ENCODE measurements at places on chromosomes 7 and 10.

- DNase-seq = no peak
These were observed 150.9 kb upstream of the COBL start for GRCh38 chr7:51467384-51468017.

DNA sequence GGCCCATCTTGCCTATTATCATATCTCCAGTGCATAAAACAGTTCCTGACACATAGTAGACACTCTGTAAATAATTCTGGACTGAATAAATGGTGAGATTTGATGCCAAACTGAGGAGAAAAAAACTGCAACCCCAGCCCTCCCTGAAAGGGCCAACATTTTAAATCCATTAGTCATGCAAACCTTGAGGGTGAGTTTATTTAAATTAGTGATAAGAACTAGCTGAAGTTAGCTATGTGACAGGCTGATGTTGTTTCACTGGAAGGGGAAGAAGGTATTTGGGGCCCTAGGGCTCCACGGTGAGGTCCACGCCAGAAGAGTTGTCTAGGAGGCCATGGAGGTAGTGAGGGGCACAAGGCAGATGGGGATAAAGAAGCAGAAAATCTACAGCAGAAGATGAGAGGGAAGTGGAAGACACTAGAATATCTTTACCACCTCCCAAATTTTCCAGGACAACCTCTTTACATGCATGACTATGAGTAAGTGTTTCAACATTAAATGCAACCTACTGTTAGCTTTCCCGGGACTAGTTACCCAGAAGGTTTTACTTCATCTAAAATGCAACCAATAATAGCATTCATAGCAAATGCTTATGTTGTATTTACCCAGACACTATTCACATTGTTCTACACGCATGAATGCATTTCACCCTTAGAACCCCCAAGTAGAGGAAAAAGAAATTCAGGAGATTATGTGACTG lies 183.2 kb upstream of the LYZL1 start:
- no peak for DNase-seq

- DNase-seq = peak; percentile 21
These were observed 700 bp downstream of the SMC3 start for GRCh38 chr10:110568055-110568735.

GRCh38 chr10:102230264-102230860 lies 4.3 kb downstream of the ELOVL3 start:
- DNase-seq = no peak

DNA sequence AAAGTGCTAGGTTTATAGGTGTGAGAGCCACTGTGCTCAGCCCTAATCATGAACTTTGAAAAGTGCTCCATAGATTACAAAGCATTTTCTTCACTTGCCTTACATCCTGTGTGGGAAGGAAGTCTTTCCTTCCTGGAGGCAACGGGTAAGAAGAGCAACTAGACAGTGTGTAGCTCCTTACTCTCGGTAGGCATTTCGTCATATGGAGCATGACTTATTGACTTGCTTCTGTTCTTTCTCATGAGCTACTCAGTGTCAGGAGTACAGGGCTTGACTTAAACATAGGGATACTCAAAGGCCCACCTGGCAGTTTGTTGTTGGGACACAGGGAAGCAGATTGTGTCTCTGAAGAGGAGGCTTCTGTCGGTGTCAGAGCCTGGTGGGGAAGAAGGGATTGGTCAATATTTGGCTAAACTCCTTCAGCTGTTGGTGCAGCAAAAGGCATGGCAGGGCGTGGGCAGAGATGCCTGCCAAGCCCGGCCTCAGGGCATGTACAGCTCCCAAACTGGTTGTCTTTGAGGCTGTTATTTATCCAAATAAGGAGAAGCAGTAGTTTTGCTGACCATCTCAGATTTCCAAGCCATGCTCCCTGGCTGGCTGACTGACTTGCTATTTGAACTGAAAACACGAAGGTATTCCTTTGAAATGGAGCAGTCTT lies 248.9 kb downstream of the KIAA1217 start:
- no peak for DNase-seq

DNA sequence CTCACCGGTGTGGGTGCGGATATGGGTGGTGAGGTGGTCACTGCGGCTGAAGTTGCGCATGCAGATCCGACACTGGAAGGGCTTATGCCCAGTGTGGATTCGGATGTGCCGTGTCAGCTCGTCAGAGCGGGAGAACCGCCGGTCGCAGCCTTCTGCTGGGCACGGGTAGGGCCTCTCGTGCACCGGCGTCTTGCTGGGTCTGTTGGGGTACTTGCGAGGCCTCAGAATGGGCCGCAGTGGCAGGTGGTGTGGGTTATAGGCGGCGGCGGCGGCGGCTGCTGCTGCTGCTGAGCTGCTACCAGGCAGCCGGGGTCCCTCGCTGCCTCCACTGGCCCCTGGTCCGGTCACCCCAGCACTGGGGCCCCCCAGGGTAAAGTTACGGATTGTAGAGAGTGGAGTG lies 2.7 kb downstream of the EGR2 start:
- DNase-seq = no peak

- DNase-seq = no peak
These were observed 21.7 kb downstream of the HIBADH start for GRCh38 chr7:27640884-27641574.

DNA sequence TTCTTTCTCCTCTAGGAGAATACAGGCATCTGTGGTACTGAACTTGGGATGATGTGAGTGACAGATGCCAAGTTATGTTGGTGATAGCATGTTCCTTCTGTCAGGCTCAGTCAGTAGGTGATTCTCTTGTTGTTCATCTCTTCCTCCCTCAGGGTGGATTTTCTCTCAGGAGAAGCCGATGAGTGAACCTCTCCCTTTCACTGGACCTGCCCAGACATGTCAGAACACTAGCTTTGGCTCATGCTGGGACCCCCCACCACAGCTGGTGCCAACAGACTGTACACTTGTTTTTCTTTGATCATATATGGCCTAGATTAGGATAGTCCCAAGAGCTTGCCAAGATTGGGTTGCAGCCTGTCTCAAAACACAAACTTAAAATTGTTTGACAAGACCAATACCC lies 129.4 kb downstream of the BMPER start:
- DNase-seq = no peak

DNA sequence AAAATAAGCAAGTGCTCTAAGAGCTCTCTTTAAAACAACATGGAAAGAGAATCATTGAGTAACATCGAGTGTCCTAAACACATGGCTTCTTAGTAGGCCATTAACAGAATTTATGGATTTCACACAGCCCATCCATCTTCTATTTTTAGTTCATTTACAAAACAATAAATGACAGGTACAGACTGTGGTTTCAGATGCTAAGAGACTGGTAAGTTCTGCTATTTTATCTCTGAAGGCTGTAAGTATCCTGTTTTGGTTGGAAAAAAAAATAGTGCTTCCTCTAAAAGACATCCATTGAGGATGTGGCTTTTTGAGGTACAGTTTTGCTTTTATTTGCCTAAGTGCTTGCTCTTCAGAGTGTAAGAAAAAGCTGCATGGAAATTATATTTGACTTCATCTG lies 27.4 kb upstream of the GNAI1 start:
- no peak for DNase-seq

GRCh38 chr10:15515202-15515601 lies 144.1 kb upstream of the FAM171A1 start:
- DNase-seq = no peak

GRCh38 chr7:859359-860030 lies 16.9 kb upstream of the GET4 start:
- DNase-seq = no peak

- no peak for DNase-seq
These were observed 42.9 kb downstream of the CD36 start for GRCh38 chr7:80681272-80681885.

DNA sequence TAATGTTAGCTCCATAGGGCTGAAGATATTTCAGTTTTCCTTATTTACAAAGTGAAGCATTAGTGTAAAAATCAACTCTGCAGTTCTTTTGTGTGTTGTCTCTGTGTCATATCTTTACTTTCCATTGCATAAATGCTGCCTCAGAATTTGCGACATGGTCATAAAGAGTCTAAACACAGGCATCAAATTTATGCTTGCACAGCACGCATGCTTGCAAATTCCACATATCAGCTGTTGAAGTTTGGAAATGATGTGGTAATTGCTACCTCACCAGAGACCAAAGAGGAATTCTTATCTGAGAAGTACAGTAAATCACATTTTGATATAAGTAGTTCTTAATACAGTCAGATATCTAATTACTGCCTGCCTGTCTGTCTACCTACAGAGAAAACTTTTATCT lies 348.2 kb upstream of the GRM3 start:
- DNase-seq = no peak

- no peak for DNase-seq
These were observed 27.3 kb upstream of the SKAP2 start for GRCh38 chr7:26891400-26892350.

DNA sequence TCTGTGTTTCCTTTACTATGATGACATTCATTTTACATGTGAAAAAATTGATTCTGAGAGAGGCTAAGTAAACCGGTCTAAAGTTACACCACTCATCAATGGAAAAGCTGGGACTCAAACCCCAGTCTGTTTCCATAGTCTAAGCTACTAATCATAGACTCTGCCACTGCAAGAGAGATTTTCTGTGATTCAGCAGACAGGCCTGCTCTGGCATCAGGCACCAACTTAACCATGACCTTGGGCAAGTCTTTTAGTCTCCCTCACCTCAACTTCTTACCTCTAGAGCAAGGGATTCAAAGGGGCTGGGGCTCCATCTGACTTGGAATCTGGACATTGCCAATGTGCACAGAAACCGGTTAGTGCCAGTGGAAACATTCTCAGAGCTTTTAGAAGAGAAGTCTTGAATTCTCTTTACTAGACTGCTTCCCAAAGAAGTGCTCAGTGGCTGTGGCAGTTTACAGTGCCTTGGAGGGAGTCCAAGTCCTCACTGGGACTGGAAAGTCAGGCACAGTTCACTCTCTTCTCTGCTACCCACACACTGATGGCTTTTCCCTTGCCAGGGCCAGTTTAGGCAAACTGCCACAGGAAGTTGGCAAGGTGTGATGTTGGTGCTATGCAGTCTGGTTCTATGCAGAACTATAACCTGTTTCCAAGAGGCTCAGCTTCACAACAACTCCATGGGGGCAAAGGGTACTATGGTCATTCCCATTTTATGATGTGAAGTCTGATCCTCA lies 4.5 kb upstream of the BLNK start:
- no peak for DNase-seq

- no peak for DNase-seq
These were observed 114.9 kb downstream of the IPMK start for GRCh38 chr10:58152673-58153263.

GRCh38 chr10:13450069-13450468 lies 78.7 kb downstream of the BEND7 start:
- DNase-seq = no peak

DNA sequence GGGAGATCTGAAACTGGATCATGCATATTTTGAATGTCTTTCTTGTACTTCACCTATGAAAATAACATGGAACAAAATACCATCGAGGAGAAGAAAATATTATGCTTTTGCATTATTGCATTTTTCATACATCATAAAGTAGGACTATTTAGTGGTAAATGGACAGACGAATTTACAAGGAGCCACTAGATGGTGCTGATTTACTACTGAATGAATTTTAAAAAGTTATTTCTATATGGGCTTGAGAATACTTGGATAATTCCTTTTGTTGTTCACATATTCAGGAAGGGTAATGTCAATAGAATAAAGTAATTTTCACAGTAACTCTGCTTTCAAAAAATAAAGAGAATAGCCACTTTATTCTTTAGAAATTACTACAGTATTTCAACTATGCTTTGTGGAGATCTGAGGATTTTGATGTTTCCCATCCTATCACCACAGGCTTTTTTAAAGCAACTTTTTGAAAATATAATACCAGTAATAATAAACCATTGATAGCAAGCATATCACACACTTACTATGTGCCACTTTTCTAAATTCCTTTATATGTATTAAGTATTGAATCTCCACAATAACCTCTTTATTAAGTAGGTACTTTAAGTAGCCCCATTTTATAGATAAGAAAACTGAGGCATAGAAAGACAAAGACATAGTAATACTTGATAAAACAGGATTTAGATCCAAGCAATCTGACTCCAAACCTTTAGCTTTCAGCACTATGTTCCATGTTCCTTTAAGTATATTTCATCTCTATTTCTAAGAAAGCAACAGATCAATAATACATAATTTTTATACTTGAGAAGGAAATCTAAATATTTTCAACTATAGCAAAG lies 38.6 kb downstream of the NEBL start:
- DNase-seq = no peak

DNA sequence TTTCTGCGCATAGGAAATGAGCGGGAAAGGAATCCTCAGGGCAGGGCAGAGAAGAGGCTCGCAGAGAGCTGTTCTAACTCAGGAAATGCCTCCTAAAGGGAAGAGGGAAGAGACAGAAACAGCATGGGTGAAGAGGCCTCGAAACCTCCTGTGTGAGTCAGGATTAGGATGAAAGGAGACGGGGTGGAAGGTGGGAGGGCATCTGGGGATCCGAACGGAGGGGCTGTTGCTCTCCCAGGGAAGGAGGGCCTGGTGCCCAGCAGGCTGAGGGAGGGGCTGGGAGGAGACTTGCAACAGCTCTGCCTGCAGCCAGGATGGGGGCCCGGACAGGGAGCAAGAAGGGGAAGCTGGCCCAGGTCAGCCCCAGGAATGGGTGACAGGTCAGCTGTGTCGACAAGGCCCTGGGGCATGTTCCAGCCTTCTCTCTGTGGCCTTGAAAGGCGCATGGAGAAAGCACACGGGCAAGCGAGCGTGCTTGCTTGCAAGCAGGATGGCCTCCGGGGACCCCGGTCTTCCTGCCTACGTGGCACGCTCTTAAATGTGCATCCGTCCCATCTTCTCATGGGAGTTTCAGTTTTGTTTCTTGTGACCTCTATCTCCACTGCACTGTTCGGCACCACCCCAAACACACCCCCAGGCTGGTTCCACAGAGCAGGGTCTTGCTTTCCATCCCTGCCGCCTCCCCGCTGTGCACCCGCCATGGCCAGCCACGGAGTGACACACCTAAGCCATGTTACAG lies 63.5 kb downstream of the HIPK2 start:
- no peak for DNase-seq

- DNase-seq = no peak
These were observed 276.7 kb downstream of the CNTNAP2 start for GRCh38 chr7:146393346-146393745.

- no peak for DNase-seq
These were observed 10.9 kb upstream of the KIAA1549 start for GRCh38 chr7:138992052-138992531.

- DNase-seq = no peak
These were observed 131.6 kb downstream of the HGF start for GRCh38 chr7:81638198-81638597.

DNA sequence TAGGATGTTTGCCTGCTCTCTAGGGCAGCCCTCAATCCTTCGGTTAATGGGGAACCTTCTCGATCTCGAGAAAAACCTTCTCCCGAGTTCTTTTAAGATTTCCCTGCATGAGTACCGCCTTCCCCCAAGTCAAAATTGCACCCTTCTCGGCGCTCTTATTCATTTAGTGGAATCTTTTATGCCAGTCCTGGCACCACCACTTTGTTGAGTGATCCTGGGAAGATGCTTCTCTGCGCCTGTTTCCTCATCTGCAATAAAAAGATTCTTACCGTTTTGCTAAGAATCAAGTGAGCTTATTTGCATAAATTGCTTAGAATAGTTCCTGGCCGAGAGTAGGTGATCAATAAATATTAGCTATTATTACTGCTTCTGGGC lies 697 bp downstream of the ARPC1A start:
- DNase-seq = no peak
